Spleen (tissue), 13 donors: ENCODE measurements at places on chromosomes 4 and X. TPM values are rescaled to one million over a fixed set of nuclear protein-coding genes. Genes with fewer than 3 reads are reported as not detected.

DNA sequence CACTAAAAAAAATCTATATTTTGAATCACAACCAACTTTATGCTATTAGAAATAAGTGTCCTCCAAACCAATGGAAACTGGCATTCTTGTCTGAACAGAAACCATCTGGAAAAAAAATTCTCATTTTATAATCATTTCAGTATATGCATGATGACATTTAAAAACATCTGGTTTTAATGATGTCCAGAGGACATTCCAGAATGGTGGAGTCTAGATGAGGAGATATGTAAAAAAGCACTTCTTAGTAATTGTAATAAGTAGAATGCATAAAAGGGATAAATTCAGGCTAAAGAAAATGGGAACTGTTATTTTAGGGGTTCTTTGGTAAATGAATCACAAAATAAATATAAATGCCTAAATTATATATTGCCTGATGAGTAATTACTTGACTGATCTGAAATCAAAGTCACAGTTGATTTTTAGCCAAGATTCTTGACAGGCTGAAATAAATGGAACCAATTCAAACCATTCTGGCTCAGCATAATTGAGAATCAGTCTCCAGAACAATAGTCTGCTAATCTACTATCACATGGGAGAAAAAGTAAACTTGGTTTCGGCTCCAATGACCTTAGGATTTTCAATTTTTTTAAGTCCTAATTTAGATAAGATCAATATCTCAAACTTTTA is 636.6 kb downstream of the FAT4 start:
- DNase-seq = no peak

GRCh38 chr4:1521821-1522361 is 115.6 kb upstream of the NKX1-1 start:
- peak; percentile 67 for DNase-seq

Gene DKC1
- 34.0 TPM for polyA plus RNA-seq

DNA sequence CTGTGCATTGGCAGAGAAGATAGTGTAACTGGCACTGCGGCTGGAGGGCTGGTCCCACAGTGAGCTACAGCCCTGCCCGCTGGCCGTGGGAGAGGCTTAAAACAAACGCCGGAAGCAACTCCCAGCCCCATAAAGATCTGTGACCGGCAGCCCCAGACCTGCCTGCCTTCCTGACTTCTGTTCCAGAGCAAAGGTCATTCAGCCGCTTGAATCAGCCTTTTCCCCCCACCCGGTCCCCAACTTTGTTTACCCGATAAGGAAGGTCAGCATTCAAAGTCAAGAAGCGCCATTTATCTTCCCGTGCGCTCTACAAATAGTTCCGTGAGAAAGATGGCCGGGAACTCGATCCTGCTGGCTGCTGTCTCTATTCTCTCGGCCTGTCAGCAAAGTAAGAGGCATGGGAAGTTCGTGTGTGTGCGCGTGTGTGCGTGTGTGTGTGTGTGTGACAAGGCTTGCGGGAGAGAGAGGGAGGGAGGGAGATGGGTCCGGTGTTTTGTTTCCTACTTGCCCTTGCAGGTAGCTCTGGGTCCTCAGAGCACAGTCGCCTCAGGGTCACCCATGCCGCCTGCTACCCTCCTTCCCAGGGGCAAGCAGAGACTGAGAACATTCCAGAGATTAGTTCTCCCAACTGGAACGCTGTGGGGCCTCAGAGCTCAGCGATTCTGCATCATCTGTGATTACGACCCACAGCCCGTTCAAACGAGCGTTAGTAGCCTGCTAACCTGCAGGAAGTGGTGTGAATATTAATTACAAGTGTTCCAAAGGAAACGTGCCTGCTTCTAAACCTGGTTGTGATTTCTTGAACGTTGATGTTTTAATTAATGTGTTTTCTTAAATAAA is at the start of gene MGST2:
Gene MGST2, plus strand, starts transcription at position 130 of the 840 bp plus-strand sequence. Its CDS starts 201 bp downstream, at position 331.
- DNase-seq = peak; percentile 90
